ENCODE measurements at places on chromosomes 12 and 14.

DNA sequence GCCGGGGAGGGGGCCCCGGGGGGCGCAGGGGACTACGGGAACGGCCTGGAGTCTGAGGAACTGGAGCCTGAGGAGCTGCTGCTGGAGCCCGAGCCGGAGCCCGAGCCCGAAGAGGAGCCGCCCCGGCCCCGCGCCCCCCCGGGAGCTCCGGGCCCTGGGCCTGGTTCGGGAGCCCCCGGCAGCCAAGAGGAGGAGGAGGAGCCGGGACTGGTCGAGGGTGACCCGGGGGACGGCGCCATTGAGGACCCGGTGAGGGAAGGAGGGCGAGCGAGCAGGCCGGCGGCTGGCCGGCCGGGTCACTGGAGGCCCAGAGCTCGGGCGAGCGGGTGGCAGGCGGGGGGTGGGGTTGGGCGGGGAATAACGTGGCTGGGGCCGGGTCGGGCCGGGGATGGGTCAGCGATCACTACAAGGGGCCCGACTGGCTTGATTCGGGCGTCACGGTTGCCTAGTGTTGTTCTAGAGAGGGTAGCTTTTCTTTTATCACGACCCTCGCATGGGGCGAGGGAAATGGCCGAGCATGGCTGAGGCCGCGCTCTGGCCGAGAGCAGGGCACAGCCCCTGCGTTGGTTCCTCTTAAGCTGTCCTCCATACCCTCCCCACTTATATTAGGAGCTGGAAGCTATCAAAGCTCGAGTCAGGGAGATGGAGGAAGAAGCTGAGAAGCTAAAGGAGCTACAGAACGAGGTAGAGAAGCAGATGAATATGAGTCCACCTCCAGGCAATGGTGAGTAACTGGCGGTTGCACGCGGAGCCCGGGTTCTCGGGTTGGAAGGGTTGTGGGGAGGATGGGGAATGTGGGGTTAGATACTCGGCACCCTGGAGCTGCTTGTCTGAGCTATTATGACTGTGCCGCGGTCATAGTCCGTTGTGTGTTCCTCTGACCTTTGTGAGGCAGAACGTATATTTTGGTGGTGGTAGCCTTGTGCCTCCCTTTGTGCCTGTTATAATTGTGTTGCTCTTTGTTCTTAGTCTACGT is 603 bp downstream of the PABPN1 start:
- peak overlapping the region; percentile 89 for H3K4me3 ChIP-seq
- DNase-seq = peak; percentile 58
- H3K27me3 ChIP-seq = no peaks in the 10 kb centered on the region
- H3K4me1 ChIP-seq = peaks cover 15% of the 10 kb centered on the region
- H3K27ac ChIP-seq = peak overlapping the region; percentile 89

DNA sequence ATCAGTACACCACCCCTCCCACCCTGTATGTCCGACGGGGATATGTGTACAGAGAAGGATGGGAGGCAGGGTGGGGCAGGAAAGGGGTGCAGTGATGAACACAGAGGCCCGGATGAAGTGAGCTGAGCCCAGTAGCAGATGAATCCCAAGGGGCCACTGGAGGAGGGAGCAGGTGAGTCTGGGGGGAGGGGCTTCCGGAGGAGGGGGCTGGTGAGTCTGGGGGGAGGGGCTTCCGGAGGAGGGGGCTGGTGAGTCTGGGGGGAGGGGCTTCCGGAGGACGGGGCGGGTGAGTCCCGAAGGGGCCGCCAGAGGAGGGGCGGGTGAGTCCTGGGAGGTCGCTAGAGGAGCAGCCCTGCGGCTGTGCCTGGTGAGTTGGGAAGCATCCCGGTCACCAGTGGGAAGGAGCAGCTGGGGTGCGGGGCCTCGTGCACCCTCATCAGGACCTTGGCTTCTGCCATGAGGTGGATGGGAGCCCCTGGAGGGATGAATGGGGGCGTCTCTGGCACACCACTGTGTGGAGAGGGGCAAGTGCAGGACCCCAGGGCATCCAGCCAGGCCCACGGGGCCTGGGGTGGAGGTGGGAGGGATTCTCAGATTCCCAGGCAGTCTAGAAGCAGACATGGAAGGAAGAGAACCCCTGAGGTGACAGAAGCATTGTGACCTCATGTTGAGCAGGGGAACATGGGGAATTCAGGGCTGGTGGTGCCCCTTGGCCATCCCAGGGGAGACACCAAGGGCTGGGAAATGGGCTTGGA is 14.0 kb downstream of the BEGAIN start:
- peaks cover 61% of the 10 kb centered on the region for H3K27me3 ChIP-seq
- no peaks in the 10 kb centered on the region for H3K4me1 ChIP-seq
- H3K27ac ChIP-seq = no peak overlapping the region

- no peaks in the 10 kb centered on the region for H3K27me3 ChIP-seq
- H3K4me3 ChIP-seq = no peak overlapping the region
- H3K36me3 ChIP-seq = no peaks in the 10 kb centered on the region
- no peaks in the 10 kb centered on the region for H3K4me1 ChIP-seq
These were observed 194.1 kb downstream of the TMTC3 start for GRCh38 chr12:88336076-88336739.

DNA sequence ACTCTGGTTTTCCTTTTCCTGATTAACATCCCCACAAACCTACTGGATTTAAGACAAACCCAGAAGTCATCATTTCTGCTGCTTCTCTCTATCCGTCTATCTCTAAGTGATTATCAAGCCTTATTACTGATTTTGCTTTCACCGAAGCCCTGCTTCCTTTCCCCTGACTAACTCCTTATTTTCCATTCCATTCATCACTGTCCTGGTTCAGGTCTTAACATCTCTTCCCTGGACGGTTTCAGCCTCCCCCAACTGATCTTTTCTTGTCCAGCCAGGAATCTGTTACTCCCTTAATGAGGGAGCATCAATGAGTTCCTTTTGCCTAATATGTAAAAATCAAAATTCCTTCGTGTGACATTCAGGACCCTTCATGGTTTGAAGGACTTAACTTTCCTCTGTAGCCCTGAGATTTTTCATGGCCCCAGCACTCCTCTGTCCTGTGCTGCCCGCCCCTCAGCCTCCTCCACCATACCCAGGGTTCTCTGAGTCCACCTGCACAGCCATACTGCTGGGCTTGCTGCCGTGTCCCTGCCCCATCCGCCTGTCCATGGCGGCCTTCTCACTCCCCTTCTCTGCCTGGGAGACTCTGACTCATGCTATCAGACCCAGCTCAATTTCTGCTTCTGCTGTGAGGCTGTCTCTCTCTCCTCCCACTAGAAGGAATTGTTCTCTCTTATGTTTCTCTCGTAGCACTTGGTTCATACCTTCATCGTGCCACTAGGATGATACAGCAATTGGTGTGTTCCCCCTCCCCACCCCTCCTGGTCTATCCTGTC is 167.8 kb upstream of the HIF1A start:
- H3K27ac ChIP-seq = peak overlapping the region; percentile 77
- peaks cover 38% of the 10 kb centered on the region for H3K4me1 ChIP-seq
- H3K4me3 ChIP-seq = no peak overlapping the region
- no peak for DNase-seq
- H3K27me3 ChIP-seq = no peaks in the 10 kb centered on the region

GRCh38 chr14:93185349-93185720 is 218 bp downstream of the LYSET start:
- H3K36me3 ChIP-seq = peaks cover 42% of the 10 kb centered on the region
- DNase-seq = no peak
- no peaks in the 10 kb centered on the region for H3K27me3 ChIP-seq
- H3K27ac ChIP-seq = peak overlapping the region; percentile 97
- H3K4me3 ChIP-seq = peak overlapping the region; percentile 98

- no peak overlapping the region for H3K27ac ChIP-seq
- H3K27me3 ChIP-seq = no peaks in the 10 kb centered on the region
- DNase-seq = no peak
- H3K4me3 ChIP-seq = no peak overlapping the region
These were observed 49.2 kb downstream of the FBXL14 start for GRCh38 chr12:1544996-1545700.

DNA sequence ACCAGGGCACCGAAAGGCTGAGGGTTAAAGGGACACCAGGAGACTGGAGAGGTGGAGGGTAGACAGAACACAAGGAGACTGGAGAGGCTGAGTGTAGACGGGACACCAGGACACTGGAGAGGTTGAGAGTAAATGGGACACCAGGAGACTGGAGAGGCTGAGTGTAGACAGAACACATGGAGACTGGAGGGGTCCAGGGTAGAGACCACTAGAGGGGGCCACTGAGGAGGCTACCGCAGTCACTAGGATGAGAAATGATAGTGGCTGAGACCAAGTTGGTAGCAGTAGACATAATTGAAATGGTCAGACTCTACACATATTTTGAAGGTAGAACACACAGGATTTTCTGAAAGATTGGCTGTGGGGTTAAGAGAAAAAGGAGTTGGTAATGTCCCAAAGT is 68.2 kb downstream of the PAH start:
- DNase-seq = no peak
- H3K4me3 ChIP-seq = no peak overlapping the region
- no peak overlapping the region for H3K27ac ChIP-seq
- no peaks in the 10 kb centered on the region for H3K27me3 ChIP-seq
- H3K4me1 ChIP-seq = no peaks in the 10 kb centered on the region

- no peaks in the 10 kb centered on the region for H3K27me3 ChIP-seq
- H3K27ac ChIP-seq = no peak overlapping the region
- H3K36me3 ChIP-seq = no peaks in the 10 kb centered on the region
- no peak for DNase-seq
These were observed 103.0 kb upstream of the NTF3 start for GRCh38 chr12:5328669-5329517.

- peaks cover 100% of the 10 kb centered on the region for H3K36me3 ChIP-seq
- no peak overlapping the region for H3K4me3 ChIP-seq
- peak overlapping the region; percentile 71 for H3K27ac ChIP-seq
- no peak for DNase-seq
- H3K27me3 ChIP-seq = no peaks in the 10 kb centered on the region
These were observed 18.3 kb downstream of the POP5 start for GRCh38 chr12:120562906-120563305.

GRCh38 chr12:32134101-32134888 is 27.6 kb downstream of the BICD1 start:
- H3K4me3 ChIP-seq = no peak overlapping the region
- peaks cover 18% of the 10 kb centered on the region for H3K4me1 ChIP-seq
- H3K27ac ChIP-seq = no peak overlapping the region
- no peak for DNase-seq
- H3K36me3 ChIP-seq = no peaks in the 10 kb centered on the region

DNA sequence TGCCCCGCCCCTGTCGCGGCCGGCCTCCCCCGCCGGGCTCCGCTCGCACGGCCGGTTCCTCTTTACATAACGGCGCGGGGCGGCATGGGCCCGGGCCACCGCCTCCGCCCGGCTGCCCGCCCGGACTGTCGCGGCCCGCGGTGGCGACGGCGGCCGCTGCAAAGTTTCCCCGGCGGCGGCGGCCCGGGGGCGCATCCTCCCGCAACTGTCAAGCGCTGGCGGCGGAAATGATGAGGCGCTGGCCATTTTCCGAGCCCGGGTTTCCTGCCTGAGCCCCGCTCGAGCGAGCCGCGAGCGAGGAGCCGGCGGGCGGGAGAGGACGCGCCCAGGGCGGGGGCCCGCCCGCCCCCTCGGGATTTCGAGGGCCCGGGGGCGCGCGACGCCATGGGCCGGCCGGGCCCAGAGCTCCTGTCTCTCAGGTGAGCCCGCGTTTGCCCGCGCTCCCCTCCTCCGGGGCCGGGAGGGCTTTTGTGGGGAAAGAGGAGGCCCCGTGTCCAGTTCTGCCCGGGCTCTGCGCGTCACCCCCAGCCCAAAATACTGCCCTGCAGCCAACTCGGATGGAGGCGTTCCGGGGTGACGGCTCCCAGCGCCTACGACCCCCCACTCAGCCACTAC is at the start of gene SH2B3:
TSS of gene SH2B3 (plus strand) at position 65 of the 615 bp plus-strand sequence. CDS start 12,223 bp downstream, outside the sequence.
- peaks cover 72% of the 10 kb centered on the region for H3K4me1 ChIP-seq
- H3K4me3 ChIP-seq = peak within 1 kb of the TSS; percentile 96
- DNase-seq = no peak

DNA sequence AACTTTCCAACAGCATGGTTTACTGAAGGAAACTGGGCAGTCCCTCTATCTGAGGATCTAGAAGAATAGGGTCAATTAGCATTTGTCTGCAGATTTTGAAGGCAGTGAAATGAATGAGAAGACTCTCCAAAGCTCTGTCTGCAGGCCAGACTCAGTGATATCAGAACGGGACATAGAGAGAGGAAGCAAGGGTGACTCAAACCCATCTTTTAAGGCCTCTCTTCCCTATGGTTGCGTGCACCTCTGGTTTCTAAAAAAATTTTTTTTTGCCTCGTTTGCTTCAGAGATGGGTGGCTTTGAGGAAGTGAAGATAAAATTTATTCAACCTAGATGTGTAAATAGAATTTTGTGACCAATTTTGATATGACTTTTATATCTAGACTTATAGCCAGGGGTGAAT is 71.9 kb upstream of the HOXC13 start:
- no peak for DNase-seq
- H3K4me3 ChIP-seq = no peak overlapping the region
- peaks cover 33% of the 10 kb centered on the region for H3K27me3 ChIP-seq
- H3K36me3 ChIP-seq = no peaks in the 10 kb centered on the region
- H3K27ac ChIP-seq = no peak overlapping the region

DNA sequence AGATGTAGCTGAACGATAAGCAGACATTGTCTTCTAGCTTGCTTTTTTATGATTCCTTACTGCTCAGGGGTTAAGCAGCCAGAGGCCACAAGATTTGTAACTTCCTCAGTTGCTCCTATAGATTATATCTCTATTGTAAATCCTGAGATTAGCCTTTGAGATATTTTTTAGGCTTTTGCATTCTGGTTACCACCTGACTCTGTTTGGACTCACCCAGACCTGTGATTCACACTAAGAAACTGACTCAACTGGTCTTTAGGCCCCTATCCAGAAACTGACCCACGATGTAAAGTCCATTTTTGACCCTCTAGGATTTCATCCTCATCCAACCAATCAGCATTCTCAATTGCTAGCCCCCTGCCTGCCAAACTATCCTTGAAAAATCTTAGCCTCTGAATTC is 194.4 kb downstream of the RASSF9 start:
- no peaks in the 10 kb centered on the region for H3K27me3 ChIP-seq
- no peak overlapping the region for H3K27ac ChIP-seq
- no peaks in the 10 kb centered on the region for H3K4me1 ChIP-seq
- no peak overlapping the region for H3K4me3 ChIP-seq

- H3K4me1 ChIP-seq = peaks cover 68% of the 10 kb centered on the region
- peak overlapping the region; percentile 15 for H3K27ac ChIP-seq
- no peak overlapping the region for H3K4me3 ChIP-seq
- DNase-seq = no peak
- H3K27me3 ChIP-seq = no peaks in the 10 kb centered on the region
These were observed 236.7 kb downstream of the CACNA1C start for GRCh38 chr12:2289525-2289924.

DNA sequence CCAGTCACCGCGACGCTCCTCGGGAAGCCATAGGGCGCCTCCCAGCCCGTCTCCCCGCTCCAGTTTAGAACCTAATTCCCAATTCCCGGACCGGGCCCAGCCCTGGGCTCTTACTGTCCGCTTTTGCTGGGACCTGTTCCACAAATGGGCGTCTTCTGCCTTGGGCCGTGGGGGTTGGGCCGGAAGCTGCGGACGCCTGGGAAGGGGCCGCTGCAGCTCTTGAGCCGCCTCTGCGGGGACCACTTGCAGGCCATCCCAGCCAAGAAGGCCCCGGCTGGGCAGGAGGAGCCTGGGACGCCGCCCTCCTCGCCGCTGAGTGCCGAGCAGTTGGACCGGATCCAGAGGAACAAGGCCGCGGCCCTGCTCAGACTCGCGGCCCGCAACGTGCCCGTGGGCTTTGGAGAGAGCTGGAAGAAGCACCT is 797 bp downstream of the UNG start:
- peak overlapping the region; percentile 92 for H3K27ac ChIP-seq
- peaks cover 25% of the 10 kb centered on the region for H3K36me3 ChIP-seq
- DNase-seq = peak; percentile 88
- H3K4me1 ChIP-seq = peaks cover 18% of the 10 kb centered on the region
- H3K27me3 ChIP-seq = no peaks in the 10 kb centered on the region
- peak overlapping the region; percentile 58 for H3K4me3 ChIP-seq

Measured in heart left ventricle (tissue), 16 donors.